ENCODE measurements at places on chromosomes 3 and 15.

DNA sequence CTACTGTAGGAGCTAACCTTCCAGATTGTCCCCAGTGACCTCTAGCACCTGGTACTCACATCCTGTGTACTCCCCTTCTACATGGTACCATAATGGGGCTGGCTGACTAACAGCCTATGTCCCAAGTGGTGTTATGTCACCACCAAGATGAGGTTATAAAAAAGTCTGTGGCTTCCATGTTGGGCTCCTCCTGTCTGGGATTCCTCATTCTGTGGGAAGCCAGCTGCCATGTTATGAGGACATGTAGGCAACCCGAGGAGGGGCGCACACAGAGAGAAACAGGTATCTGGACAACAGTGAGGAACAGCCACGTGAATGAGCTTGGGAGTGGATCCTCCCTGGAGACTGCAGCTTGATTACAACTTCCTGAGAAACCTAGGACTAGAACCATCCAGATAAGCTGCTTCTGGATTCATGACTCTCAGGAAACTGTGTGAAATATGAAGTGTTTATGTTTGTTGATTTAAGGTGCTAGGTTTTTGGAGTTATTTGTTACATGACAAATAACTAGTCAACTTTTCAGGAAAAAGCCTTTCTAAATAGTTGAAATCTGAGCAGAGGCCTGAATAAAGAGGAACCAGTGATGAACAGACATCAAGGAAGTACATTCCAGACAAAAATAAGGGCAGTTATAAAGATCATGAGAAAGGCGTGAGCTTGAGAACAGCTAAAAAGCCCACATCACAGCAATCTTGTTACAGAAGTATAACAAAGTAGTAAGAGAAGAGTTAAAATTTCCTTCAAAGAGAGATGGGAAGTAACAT, 21.7 kb downstream of the GOLIM4 start:
- DNase-seq = no peak

DNA sequence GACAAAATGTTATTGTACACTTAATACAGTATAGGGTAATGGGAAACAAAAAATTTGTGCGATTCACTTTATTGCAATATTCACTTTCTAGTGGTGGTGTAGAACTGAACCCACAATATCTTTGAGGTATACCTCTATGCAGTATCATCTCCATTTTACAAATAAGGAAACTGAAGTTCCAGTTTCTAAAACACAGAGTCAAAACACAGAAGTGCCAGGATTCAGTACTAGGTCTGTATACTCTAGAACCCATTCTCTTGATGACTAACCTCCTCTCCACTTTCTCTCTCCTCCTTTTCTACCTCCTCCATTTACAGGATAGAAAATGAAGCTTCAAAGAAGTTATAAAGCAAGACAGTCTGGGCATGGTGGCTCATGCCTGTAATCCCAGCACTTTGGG, 62.2 kb downstream of the MB21D2 start:
- DNase-seq = no peak

- peak; percentile 78 for DNase-seq
Observed at GRCh38 chr3:112327371-112327951, 5.5 kb upstream of the CD200 start.

GRCh38 chr3:112412494-112412893, 79.5 kb downstream of the CD200 start:
- DNase-seq = no peak

DNA sequence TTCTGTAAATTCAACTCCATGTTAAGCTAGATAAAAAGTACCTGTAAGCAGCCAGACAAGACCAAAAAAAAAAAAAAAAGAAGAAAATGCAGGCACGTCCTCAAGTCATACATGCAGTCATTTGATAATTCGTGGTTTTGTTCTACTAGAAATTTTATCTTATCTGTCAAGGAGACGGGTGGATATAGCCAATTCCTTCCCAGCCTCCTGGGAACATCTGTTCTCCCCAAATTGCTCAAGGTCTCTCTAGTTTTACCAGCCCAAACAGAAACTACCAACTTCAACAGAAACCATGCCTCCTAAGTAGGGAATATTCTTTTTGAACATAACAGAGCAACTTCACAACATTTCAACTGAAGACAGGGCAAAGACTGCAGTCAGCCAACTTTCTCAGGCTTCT, 19.5 kb downstream of the RYK start:
- DNase-seq = no peak

DNA sequence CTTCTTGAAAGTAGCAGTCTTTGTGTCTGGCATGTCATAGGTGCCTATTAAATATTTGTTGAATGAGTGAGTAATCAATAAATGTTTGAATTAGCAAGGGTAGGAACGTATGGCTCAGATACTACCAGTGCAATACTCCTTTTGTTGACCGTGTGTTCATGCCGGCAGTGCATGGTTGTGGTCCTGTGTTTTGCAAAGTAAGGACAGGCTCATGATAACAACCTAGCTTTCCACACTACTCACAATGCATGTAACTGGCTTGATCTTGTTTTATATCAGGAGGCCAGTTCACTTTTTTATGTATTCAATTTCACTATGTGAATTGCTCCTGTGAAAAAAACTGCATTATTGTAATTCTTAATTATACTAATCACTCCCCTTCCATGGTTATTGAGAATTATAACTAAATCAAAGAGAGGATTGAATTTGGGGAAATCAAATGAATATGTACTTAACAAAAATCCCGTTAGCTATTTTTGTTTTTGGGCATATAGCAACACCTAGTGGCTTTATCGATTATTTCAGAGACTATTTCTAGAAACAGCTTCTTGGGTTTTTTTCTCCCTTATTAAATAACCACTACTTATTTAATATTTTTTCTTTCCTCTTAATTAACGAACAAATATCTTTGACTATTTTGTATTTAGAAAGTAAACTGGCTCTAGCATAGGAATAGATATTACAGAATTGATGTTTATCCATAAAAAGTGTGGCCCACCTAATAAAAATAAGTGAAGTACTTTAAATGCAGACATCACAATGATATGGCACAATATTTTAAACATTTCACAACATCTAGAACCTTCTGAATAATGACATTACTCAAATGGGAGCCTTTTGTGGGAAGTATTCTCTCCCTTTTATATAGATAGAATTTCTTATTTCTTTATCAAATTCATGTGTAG, 218.5 kb downstream of the BBX start:
- DNase-seq = peak; percentile 24

DNA sequence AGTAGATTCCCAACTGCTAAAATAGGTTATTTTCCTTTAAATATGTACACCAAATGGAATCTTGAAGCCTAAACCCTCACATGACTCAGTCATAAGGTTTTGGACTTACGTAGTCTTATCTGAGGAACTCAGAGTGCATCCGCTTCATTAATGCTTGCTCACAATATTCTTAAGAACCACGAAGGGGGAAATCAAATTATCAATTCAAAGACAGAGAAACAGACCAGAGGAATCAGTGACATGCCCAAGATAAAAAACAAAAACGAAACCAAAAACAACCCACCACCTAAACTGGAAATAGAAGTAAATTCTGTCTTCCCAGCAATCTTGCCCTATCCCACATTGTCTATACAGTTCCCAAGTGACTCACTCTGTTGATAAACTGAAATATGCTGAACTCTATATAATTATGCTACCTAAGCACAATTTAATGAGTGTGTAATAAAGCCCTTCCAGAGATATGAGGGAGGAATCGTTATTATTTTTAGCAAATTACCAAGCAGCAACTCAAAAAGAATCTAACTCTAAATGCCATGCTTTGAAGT, 135.4 kb upstream of the CBLB start:
- DNase-seq = no peak

- no peak for DNase-seq
Observed at GRCh38 chr15:97156739-97157265, 803.7 kb upstream of the ARRDC4 start.

DNA sequence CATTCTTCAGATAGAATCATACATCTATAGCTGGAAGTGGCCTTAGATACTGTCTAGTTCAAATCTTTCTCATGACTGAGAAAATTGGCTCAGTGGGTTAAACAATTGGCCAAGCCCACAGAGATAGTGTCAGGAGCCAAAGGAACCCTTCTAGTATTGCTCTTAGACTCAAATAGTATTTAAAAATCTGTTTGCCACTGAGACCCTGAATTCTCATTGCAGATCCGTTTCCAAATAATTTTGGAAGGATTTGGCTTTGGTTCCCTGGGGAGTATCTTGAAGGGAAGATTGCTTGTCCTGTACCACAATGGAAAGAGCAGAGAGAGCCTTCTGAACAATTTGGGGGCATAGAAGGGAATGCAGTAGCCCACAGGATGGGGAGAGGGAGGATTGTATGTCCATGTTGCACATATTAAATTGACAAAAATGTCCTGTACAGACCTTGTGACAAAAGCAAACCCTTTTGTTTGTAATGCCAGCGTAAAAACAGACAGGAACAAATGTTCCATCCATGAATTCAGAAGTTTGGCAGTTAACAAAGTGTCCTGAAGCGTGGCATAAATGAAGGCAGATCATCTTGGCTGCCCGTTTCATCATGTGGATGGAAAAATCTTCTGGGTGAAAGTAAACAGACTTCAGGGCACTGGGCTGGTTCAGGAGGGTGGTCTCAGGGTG, 156.4 kb upstream of the RASGRP1 start:
- DNase-seq = no peak

- no peak for DNase-seq
Observed at GRCh38 chr3:70561796-70562195, 249.4 kb upstream of the MDFIC2 start.

DNA sequence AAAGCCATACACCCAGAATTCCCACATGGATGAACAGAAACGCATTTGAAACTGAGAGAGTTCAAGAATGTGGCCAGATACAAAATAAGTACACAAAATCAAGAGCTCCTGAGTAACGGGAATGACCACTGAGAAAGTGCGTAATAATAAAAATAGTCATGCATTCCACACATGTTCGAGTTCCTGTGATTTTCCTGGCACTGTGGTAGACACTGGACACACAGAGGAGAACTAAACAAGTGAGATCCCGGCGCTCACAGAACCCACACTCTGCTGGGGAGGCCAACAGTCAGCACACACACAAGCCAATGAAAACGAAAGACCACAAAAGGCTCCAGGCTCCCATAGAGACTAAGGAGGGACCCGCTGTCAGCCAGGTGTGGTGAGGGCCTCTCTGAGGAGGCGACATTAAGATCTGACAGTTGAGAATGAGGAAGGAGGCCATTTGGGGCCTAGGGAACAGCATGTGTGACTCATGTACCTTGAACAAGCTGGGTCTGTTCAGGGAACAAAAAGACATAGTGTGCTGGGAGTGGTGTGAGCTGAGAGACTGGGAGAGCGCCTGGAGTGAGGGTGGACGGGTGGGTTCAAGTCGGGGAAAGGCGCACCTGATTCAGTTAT, 5.1 kb downstream of the FAM107A start:
- DNase-seq = no peak

DNA sequence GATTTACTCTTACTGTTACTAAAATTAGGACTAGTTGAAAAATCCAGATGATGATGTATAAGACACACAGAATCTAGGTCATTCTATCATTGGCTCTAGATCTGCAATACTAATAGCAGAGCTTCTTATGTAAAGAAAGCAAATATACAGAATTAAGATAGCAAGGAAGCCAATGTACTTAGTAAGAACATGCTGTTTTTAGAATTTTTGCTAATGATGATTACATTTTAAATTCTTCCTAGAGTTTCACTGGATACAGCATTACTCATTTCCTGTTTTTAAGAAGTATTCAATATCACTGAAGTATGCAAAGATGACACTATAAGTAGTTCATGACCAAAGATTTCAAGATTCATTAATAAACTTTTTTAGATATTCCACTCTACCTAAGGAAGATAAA, 60.7 kb downstream of the CFAP20DC start:
- no peak for DNase-seq

DNA sequence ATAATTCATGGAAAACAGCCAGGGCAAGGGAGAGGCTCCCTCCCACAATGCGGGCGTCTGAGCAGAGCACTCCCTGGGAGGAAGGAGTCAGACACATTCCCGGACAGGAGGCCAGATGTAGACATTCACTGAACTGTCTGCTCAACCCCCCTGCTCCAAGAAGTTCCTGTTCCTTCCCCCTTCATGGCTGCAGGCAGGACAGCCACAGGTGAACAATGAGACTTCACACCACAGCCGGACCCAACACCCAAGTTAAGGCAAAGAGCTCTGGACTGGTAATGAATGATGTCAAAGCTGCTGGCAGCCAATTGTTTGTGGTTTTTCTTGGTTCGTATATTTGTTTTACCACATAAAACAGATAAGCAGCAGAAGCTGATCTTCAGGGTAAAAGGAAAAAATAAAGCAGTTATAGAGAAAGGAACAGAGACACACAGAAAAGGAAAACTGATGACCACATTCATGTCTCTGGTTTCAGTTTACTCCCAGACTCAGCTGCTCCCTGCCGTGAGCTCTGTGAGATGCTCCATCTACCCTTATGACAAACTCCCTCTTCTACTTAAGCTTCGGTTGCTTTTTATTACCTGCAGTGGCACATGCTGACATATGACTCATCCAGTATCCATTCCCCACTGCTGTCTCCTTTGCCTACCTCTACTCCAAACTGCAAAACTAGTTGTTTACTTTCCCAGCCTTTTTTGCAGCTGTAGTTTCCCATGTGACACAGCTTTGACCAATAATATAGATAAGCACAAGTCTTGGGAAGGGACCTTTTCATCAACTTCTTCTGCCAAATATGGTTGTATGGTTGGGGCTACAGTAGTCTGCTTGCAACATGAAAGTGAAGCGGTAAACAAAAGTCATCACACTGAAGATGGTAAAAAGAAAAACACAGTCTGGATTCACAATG, 33.1 kb downstream of the DZIP1L start:
- DNase-seq = peak; percentile 42

GRCh38 chr3:101281521-101282030, 38.8 kb downstream of the IMPG2 start:
- no peak for DNase-seq

GRCh38 chr3:14297305-14297704, 105.1 kb upstream of the SLC6A6 start:
- DNase-seq = no peak

GRCh38 chr15:66931768-66932633, 133.4 kb upstream of the SMAD3 start:
- peak; percentile 88 for DNase-seq

GRCh38 chr15:35181538-35181937, 96.4 kb upstream of the NANOGP8 start:
- DNase-seq = no peak

DNA sequence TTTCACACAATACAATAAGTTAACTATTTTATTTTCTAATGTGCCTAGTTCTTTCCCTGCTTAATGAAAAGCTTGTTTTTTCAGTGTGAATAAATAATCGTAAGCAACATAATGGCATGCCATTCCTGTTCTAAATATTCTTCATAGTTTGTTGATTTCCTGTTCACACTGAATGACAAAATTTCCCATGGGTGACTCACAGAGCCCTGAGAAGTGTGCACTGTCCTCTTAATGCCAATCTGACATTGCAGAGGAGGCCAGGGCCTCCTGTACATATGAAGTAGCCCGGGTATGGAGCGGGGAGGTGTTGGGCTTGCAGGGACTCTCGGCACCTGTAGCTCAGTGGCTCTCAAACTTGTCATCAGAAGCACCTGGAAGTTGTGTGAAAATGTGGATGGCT, 24.3 kb downstream of the CCR3 start:
- DNase-seq = no peak

- DNase-seq = no peak
Observed at GRCh38 chr15:76714950-76715349, 190.2 kb downstream of the SCAPER start.

GRCh38 chr3:123724306-123724705, 139.5 kb upstream of the HACD2 start:
- no peak for DNase-seq

- no peak for DNase-seq
Observed at GRCh38 chr3:121757087-121757811, 7.7 kb upstream of the GOLGB1 start.

All from T47D (cell line).